ENCODE measurements at places on chromosomes 3 and 15.
A peak's percentile ranks its signal among the peaks of the same experiment; 100 is the strongest.

DNA sequence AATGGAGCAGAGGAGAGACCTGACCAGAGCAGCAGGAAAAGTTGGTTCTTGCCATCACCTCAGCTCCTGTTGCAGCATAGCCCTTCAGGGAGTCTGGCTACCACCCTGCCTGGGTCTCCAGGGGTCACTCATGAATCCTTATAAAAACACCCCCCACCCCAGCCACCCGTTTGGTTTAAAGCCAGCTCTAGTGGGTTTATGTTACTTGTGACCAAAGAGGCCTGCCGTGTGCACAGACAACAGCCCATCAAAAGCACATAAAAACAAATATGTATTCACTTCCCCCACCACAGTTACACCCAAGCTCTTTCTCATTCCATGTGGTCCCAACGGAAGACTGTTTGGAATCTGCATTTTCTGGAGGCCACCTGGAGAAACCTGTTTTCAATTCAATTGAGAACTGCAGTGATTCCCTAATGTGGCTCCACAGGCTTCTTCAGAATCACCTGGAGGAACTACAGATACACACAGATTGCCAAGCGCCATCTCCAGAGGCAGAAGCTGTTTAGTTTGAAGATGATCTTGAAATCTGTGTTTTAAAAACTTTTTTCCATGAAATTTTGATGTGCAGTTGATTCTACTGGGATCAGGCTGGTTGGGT lies 13.8 kb downstream of the FOXL2 start:
- DNase-seq: no peak

- no peak for DNase-seq
These were observed 366.3 kb downstream of the FEZF2 start for GRCh38 chr3:62007036-62007435.

GRCh38 chr3:112746675-112747280 lies 99.9 kb downstream of the CD200R1L start:
- no peak for DNase-seq

- DNase-seq: no peak
These were observed 136.6 kb downstream of the TMCC1 start for GRCh38 chr3:129756871-129757270.

GRCh38 chr3:187445356-187445755 lies 77.2 kb downstream of the RTP4 start:
- DNase-seq: peak; percentile 26

GRCh38 chr15:78944669-78945407 lies at the start of gene CTSH:
Gene CTSH (minus strand): TSS chr15:78945046. CDS start chr15:78944981, 65 bp downstream.
- DNase-seq: peak; percentile 38

- DNase-seq: no peak
These were observed 20.6 kb upstream of the VEPH1 start for GRCh38 chr3:157523814-157524213.

- DNase-seq: no peak
These were observed 35.1 kb downstream of the EAF1 start for GRCh38 chr3:15462451-15462850.

GRCh38 chr3:74575857-74576256 lies 38.6 kb downstream of the CNTN3 start:
- DNase-seq: no peak

DNA sequence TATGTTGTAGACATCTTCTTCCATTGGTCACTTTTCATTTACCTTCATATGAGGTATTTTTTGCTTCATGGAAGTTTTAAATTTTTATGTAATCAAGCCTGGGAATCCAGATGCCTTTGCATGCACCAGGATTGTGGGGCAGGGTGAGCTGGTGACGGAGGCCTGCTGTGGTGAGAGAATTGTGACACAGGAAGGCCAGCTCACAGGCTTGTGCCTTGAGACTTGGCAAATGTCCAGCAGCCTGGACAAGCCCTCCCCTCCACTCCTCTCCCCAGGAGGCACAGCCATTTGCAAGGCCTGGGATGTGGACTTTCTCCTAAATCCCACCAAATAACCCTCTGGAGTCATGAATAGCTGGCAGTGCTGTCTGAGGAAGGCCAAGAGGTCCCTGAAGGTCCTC lies 67.4 kb downstream of the RHCG start:
- DNase-seq: no peak

DNA sequence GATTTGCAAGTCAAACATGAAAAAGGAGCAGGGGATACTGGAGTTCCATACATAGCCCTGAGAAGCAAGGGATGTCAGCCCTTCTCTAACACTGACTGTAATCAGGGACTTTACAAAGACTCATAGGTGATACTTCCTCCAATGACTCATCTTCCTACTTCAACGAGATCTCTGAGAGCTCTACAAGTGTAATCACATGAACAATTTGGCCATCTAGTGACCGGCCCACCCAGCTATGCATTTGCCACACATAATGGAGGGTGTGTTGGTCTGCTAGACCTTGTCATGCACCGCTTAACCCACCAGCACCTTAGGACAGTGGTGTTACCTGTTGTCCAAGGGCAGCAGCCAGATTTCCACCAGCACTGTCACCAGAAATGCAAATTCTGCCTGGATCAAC lies 75.3 kb downstream of the NCEH1 start:
- peak; percentile 9 for DNase-seq

DNA sequence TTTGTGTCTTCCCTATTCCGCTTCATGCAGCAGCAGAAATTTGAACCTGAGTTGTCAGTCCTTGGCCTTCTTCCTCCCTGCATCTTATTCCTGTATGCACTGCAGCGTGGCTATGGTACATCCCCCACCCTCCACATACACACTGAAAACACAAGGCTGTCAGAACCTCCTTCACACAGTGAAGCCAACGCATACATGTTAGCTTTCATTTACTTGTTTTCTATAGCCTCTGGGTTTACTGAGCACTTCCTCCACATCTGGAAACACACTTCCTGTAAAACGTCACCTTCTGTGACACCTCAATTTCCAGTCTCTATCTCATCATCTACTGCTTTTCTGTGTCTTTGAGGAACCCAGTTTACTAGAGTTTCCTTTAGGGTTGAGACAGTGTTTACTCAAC lies 47.0 kb downstream of the SUSD5 start:
- DNase-seq: no peak

DNA sequence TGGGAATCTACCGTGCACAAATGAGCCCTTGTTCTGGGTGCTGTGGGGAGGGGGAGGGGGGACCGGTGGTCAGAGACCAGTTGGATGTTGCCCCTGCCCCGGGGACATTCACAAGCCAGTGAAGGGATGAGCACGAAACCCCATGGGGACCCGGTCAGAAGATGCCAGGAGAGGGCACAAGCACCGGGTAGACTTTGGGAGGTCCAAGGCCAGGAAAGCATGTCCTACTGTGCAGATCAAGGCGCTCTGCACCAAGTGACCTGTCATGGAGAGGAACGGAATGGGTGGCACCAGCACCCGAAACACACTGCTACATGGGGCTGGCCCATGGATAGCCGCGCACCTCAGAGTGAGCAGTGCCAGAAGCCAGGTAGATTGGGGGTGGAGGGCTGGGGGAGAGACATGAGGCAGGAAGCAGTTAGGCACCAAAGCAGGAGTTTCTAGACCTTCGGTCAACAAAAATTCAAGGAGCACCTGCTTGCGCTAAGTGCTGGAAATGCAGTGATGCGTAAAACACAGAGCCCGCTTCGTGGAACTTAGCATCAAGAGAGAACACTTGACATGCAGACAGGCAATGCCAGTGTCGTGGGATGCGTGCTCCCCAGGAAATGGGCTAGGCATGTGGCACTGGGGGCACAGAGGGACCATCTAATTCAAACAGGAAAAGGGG lies 99.1 kb downstream of the CPN2 start:
- DNase-seq: no peak

DNA sequence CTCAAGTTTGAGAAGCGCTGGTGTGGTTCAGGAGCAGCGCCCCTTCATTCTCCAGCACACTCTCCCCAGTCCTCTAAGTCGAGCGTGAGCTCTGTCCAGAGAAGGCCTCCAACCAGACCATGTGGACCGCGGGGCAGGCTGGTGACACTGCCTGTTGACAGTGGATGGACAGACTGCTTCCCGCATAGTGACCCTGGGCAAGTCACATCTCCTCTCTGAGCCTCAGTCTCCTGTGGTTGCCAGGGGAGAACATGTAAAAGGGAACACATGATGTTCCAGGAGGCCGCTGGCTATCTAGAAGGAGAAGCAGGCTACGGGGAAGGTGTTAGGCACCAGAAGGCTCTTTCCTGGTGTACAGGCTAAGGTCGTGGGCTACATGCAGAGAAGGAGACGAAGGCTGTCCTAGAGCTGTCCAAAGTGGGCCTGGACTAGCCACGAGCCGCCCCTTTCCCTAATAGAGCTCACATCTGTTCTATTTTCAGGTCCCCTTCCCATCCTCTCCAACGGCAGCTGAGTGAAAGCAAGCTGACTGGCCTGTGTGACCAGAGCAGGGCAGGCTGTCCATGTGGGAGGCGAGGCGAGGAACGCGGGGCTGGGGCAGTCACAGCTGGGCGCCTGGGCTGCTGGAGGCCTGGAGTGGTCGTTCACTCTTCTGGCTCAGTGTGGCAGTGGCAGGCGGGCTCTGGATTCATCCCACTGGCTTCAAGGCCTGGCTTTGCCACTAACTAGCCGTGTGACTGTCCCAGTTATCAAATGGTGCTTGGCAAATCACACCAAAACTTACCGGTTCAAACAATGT lies 11.1 kb downstream of the ISG20 start:
- DNase-seq: no peak

GRCh38 chr3:178498871-178499270 lies 37.4 kb upstream of the KCNMB2 start:
- DNase-seq: no peak

- DNase-seq: no peak
These were observed 14.6 kb downstream of the PLSCR5 start for GRCh38 chr3:146590521-146590920.

DNA sequence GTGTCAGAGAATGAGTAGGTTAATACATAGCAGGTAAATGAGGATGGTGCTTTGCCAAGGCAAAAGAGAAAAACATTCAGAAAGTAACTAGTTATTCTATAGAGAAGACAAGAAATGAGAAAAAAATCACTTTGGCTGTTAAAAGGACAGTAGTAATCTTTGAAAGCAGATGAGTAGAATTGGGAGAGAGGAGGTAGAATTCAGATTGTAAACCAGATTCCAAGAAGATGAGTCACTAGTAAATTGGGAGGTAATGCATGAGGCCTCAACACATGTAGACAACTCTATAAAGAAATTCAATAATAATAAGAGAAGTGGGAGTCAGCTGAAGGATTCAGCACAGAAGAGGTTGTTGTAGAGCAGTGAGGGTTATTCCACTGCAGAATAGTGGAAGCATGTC lies 81.4 kb downstream of the MBNL1 start:
- no peak for DNase-seq

- DNase-seq: no peak
These were observed 617.6 kb upstream of the UBE2E2 start for GRCh38 chr3:22585504-22585903.

- no peak for DNase-seq
These were observed 131.6 kb downstream of the NLGN1 start for GRCh38 chr3:173529062-173529711.

GRCh38 chr15:26873846-26874245 lies 7.0 kb downstream of the GABRA5 start:
- DNase-seq: no peak

- peak; percentile 10 for DNase-seq
These were observed 39.3 kb downstream of the RHCG start for GRCh38 chr15:89457086-89457485.

- DNase-seq: no peak
These were observed 212.1 kb downstream of the ADAMTS17 start for GRCh38 chr15:100129677-100130076.

DNA sequence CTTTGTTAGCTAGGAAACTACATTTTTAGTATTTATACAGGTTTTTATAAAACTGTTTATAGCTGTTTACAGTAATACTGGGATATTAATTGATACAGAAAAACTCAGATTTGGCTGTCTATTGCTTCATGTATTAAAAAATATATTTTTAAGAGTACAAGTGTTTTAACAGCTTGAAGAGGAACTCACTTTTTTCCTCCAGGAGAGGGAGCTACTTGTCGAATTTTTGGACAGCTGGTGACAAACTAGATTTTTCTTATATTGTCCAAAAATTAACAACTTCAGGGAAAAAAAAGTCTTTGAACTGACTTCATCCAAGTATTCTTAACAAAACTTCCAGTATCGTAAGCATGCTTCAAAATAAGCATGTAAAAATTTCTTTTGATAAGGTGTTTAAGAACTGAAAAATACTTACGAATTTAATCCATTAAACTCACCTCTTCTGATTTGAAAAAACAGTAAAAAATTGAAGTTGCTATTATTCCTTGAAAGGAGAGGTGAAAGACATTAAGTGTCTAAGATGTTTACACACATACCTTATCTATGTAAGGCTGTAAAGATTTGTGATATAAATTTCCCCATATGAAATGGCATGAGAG lies 4.0 kb downstream of the DIPK2A start:
- DNase-seq: no peak

- no peak for DNase-seq
These were observed 274.3 kb upstream of the PPP2R3A start for GRCh38 chr3:135691240-135691639.

DNA sequence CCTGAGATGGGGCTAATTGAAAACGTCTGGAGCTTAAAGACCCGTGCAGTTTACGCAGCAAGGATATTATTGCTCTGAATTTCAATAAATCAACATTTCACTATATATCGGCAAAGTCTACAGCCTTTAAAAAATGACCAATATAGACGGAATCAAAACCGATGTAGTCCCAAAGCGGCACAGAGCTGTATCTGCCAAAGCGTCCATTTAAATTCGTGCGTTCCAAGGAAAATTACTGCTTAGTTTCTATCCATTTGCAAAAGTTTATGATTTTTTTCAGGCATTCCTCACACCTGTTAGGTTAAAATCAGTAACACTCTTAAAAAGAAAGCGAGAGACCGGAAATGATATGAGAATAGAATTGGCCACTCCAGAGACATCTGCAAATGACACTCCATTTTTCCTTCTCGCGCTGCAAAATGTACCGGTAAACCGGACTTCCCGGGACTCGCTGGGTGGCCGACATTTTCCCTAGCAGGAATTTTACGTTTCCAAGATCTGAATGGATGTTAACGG lies 777 bp upstream of the EIF4A2 start:
- no peak for DNase-seq

DNA sequence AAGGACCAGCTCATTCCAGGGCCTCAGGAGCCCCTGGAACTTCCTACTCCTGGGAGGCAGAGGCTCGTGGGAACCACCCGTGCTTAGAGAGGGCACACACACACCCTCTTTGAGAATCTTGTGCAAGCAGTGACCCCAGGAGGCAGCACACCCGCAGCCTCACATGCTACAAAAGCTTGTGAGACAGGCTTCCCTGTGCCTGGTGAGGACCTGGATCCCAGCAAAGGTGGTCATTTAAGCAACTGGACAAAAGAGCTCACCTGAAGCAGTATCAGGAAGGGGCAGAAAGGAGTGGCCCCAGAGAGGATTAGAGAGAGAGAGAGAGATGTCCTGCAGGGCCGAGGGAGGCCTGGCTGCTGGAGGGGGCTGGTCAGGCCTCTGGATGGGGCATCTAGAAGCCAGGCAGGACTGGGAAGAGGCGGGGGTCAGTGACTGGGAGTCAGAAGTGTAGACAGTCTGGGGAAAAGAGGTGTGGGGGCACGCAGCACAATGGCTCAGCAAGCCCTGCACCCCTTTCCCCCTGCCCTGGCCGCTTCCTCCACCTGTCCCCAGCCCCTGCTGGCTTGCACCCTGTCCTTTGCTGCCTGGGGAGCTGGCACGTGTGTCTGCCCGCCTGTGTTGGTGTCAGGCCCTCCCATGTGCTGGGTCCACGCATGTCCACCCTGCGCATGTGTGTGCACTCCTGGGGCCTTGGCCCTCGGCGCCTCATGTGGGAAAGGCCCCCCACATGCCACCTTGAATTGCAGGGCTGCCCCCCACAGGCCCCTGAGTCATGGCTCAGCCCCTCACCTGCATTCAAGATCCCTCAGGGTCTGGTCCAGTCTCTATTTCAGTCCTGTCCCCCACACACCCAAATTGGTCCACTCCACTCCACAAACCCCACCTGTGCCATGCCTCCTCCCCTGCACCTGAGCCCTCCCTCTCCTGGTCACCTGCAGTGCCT lies 36.9 kb downstream of the TSPAN3 start:
- DNase-seq: no peak

GRCh38 chr3:152893647-152894046 lies 58.7 kb downstream of the P2RY1 start:
- no peak for DNase-seq

All from DMS153 (cell line).